ENCODE measurements at places on chromosomes 6 and 20. TPM values are rescaled to one million over a fixed set of nuclear protein-coding genes. Genes with fewer than 3 reads are reported as not detected.

Gene BTN1A1
- total RNA-seq = not detected

DNA sequence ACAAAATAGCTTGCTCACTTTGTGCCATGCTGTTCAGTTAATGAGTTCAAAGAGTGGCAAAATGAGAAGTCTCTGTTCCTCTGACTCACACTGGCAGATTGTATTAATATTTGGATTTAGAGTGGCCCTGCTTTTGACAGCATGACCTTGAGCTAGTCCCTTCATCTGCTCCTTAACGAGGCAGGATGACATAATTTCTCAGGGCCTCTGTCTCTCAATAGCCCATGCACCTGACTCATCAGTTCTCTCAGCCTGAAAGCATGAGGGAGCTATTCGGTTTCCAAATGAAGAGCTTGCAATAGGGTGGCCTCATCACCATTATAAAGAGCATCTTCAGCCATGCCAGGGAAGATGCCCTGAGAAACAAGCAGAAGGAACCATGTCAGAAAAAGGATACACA, 38.2 kb downstream of the CAP2 start:
- DNase-seq = no peak

DNA sequence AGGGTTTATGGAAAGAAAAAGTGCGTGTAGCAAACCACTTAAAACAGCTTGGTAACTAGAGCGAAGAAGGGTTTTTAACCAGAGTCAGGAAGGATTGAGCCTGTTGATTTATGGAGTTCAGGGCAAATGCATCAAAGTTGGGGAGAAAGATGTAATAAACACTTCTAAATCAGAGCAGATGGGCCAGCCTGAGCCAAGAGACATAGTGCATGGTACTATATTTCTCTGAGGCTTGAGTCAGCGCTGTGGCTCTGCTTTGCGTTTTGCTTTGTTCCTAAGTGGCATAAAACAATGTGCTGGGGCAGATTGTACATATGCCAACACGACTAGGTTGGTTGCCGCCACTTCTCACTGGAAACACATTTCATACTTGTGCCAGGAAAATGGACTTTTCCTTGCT, 111.3 kb downstream of the BCKDHB start:
- DNase-seq = no peak

DNA sequence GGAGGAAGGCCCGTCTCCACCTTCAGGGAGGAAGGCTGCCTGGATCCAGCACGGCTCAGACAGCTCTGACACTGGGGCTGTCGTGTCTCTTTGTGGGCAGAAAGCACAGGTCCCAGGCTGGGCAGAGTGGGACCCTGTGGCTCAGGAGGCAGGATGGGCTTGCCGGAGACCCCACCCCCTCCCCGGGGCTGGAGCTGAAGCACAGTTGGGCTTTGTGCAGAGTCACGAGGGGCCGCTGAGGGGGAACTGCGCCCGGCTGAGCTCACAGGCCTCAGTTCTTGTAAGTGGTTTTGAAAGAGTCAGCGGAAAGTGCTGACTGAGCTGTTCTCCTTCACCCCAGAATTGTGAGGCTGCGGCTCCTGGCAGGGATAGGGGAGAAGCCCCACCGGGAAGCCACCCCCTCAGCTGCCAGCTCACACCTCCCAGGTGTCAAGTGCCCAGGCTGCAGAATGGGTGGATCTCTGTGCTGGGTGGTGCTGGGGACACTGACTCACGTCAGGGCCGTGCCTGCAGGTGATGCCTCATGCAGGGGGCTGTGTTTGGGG, 145.5 kb upstream of the RNF24 start:
- DNase-seq = peak; percentile 34

Measured in kidney epithelial cell (primary cell).